ENCODE measurements at places on chromosomes 2 and 18.
A peak's percentile ranks its signal among the peaks of the same experiment; 100 is the strongest.

DNA sequence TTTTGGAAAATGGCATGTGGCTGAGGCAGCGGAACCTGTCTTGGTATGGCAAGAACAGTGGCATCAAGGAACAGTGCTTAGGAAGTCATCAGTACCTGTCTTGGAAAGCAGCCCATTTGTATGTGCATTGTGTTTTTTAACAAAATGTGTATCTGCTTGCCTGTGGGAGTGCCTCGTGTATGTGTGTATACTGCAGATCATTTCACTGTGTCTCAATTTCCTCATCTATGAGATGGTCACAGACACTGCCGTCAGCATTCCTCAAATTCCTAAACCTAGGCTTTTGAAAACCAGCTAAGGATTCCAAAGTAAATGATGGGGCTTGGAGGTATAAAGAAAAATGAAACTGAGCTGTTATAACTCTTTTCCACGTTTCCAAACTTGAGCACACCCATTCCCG lies 441.3 kb downstream of the RND3 start:
- no peak for DNase-seq

DNA sequence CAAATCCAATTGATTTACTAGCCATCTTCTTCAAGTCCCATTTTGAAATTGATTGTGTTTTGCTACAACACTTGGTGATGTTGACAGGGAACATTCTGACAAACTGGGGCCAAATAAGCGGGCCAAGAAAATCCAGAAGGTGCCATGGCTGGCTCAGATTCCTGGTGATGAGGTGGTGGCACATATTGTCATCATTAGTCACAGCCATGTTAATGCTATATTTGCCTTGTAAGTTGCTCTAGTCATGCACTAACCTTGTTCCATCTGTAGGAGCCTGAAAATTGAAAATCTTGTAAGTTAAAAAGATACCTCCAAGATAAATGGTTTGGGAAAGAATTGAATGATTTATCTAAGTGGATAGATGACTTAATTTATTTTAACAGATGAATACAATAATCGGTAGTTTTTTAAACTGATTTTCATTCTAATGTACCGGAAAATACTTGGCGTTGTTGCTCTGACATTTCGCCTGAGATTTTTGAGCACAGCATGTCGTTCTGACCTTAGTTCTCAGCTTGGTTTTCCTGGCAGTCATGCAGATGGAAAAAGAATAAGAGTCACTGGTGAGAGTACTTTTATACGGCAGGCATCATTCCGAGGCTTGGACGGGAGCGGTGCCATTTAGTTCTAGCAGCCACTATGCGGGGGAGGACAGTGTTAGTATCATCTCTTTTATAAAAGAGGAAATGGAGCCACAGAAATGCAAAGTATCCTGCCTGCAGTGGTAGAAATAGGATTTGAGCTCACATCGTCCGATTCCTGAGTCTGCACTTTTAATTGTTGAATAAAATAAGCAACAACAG lies 133.9 kb downstream of the ZNF532 start:
- no peak for DNase-seq

DNA sequence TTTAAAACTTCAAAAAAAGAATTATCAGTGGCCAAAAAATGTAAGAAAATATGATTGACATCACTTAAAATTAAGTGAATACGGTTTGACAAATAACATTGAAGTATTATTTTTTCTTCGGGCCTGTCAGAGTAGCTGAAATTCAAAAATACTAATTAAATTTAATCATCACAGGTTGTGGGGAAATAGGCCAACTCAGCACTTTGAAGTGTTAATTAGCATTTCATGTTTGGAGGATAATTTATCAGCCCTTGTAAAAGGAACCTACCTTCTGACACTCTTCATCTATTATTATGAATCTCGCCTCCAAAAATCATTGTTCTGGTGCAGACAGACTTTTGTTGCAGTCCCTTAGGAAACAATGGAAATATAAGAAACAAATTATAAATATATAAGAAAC lies 17.6 kb upstream of the OR6B3 start:
- DNase-seq: no peak

- DNase-seq: no peak
These were observed 567.6 kb downstream of the PLCL1 start for GRCh38 chr2:198371921-198372543.

DNA sequence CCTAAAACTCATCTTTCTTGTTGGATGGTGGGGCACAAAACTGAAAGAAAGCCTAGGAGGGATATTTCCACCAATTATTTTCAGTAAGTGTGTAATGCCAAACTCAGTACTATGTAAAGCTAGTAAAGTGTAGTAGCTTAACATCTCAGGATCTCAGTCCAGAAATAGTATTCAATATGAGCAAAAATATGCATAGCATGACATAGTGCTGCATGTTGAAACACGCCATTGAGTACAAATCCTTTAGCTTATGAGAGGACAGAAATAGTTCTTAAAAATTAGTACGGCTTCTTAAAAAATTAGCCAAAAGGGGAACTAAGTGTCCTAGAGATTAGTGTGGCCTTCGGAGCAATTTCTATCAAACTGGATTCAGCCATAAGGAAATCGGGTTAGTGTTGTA lies 21.7 kb upstream of the ATL2 start:
- no peak for DNase-seq

DNA sequence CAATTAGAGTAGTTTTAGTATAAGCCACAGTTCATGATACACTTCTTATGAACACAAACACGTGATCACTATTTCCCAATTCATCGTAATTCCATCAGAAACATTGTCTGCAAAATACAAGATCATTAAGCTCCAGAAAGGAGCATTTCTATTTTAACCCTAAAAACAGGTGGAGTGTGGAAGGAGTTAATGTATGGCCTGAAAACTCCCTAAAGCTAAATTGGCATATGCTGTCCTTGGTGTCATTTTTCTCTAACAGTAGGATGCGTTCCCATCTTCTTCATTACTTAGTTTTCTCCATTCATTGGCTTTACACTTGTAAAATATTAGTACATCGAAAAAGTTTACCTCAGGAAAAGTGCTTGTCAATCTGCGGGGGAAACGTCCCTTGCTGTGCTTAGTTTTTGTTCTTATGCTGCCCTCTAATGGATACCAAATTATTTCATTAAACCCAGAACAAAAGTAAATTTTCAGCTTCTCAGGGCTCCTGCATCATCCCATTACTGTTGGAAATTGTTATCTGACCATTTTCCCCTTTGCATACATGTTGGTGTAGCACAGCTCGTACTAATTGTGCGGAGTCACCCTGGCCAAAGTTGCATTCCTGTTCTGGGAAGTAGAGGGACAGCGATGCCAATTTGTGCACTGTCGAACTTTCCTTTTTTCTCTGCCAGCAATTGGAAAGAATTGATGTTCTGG lies 153.4 kb downstream of the GPD2 start:
- DNase-seq: peak; percentile 57

DNA sequence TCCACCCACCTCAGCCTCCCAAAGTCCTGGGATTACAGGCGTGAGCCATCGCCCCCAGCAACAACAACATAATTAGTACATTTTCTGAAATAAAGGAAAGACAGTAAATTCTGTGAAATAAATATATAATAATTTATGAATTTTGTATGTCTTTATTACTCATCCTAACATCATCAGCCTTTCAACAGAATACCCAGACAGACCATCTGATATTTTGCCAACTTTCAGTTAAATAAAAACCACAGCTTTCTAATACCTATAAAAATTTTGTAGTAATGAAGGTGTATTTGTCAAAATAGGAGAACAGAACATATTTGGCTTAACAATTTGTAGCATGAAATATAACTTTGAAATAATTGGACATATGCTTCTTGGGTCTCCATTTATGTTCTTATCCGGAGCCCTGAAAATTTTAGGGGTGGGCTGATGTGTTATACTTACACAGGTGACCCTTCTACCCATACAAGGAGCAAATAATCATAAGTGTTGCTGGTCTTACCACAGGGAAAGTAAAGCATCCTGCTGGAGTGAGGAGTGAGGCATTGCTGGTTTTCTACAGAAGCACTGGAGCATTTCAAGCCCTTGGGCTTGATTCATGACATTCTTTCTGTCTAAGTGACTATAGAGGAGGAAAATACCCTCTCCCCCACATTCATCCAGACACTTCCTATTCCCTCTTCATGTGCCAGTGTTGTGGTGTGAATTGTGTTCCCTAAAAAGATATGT lies 99.3 kb downstream of the SPOPL start:
- no peak for DNase-seq

DNA sequence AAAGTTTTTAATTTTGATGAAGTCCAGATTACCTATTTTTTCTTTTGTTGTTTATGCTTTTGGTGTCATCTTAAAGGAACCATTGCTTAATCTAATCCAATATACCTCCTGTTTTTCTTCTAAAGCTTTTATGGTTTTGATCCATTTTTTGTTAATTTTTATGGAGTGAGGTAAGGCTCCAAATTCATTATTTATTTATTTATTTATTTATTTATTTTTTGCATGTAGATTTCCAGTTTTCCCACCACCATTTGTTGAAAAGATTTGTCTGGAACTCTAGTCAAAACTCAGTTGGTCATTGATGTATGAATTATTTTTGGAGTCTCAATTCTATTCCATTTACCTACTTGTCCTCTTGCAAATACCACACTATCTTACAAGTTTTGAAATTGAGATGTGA lies 99.4 kb upstream of the RBMS1 start:
- DNase-seq: no peak

DNA sequence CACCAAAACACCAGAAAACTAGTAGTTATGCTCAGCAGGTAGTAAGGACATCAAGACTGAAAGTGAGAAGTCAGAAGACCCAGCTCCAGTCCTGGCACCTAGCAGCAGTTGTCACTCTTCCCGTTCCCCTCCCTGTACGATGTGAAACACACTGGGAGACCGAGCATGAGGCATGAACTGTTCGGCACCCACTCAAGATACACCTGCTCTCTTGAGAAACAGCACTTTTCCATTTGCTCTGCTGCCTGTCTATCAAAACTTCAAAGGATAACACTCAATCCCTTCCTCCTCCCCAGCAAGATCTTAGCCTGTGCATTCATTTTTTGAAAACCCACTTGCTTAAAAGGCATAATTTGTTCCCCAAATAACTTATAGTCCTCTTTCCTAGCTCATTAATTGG lies 123.9 kb downstream of the PLEKHM3 start:
- no peak for DNase-seq

GRCh38 chr18:22742409-22742808 lies 190.7 kb upstream of the RBBP8 start:
- DNase-seq: no peak

GRCh38 chr2:68959001-68959400 lies 6.3 kb upstream of the GKN2 start:
- DNase-seq: no peak

- peak; percentile 79 for DNase-seq
These were observed 3.9 kb upstream of the SPRED2 start for GRCh38 chr2:65436169-65436823.

DNA sequence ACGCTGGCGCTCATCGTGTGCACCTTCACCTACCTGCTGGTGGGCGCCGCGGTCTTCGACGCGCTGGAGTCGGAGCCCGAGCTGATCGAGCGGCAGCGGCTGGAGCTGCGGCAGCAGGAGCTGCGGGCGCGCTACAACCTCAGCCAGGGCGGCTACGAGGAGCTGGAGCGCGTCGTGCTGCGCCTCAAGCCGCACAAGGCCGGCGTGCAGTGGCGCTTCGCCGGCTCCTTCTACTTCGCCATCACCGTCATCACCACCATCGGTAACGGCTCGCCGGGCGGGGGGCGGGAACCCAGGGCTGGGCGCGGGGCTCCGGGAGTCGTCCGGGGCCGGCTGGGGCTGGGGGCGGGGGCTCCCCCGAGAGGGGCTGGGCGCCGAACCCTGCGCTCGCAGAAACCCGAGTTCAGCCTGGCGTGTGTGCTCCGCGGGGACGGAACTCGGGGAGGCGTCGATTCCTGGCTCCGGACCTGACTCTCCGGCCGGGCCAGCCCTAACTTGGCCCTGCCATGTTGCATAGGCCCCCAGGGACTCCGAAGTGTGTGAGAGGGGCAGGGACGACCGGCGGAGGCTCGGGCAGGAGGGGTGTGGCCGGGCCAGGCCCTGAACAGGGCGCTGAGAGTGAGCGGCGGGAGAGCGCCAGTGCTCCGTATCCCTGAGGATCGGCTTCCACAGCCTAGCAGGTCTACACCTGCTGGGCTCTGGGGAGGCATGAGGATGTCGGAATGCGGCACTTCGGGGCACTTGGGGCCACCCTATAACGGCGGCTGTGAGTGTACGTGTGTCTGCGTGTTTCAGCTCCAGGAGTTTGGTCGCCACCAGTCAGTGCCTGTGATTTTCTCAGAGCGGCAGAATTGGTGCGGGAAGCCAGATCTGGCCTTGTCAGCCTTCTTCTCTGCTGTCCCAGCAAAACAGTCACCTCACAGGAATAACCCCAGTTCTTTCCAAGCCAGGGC lies 651 bp downstream of the KCNK3 start:
- no peak for DNase-seq

GRCh38 chr18:40980171-40980570 lies 974.9 kb upstream of the PIK3C3 start:
- no peak for DNase-seq

DNA sequence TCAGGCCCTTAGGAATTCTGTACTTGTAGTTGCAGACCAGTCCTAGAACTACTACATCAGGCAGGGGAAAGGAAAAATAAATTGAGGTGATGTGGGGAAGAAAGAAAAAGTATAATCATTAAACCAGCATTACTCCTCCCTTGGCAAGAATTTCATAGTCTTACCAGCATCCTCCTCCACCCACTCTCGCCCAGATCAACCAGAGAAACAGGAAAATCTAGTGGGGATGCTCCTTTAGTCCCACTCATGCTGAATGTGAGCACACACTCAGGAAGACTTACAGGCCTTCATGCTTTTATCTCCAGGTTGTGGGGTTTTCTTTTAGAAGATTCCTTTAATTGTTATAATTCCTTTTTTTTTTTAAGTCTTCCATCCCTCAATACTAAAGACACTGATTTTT lies 129.3 kb upstream of the CCDC150 start:
- no peak for DNase-seq

DNA sequence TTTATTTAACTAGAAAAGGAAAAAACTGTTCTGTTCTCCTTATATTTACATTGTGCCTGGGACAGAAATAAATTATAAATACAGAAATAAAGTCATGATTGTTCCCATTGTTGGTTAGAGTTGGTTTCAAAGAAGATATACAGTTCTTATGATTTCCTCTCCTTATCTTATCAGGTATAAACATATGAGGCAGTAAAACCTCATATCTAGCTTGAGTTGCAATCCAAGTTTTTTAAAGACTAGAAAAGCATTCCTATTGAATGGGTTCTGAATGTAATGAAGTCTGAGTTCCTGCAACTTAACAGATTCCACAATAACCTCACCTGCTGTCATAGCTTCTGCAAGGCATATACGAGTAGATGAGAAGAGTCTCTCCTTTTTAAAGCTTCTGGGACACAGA lies 114.7 kb upstream of the CAVIN2 start:
- DNase-seq: no peak

Data from putamen (tissue), 1 donor.